ENCODE measurements at places on chromosomes 7 and 10.
A peak's percentile ranks its signal among the peaks of the same experiment; 100 is the strongest.

DNA sequence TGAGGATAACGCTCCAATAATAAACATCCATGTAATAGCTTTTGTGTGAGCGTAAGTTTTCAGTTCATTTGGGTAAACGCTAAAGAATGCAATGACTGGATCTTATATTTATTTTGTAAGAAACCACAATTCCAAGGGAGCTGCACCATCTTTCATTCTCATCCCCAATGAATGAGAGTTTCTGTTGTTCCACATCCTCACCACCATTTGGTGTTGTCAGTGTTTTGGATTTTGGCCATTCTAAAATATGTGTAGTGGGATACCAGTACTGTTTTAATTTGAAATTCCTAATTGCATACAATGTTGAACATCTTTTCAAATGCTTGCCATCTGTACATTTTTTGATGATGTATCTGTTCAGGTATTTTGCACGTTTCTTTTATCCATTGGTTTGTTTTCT is 50.9 kb upstream of the SEMA3D start:
- no peak for DNase-seq

- DNase-seq: no peak
These were observed 66.3 kb upstream of the EFCAB10 start for GRCh38 chr7:105647591-105647990.

- DNase-seq: no peak
These were observed 35.3 kb upstream of the CDCA7L start for GRCh38 chr7:21980926-21981500.

DNA sequence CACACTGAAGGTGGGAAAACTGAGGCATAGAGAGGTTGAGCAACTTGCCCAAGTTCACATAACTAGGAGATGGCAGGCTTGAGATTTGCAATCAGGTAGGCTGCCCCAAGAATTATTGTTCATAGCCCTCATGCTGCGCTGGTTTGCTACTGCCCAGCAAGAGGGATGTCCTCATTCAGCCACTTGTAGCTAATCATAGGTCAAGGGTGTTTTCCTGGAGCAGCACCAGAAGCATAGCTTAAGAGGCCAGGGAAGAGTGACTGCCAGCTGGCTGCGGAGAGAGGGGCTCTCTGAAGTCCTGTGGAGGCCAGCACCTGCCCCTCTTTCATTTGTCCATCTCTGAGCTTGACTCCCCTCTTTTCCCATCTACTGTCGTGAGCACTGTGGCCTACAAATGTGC is 15.0 kb downstream of the CDHR3 start:
- DNase-seq: no peak

- DNase-seq: no peak
These were observed 41.1 kb downstream of the TMEM270 start for GRCh38 chr7:73901823-73902597.

DNA sequence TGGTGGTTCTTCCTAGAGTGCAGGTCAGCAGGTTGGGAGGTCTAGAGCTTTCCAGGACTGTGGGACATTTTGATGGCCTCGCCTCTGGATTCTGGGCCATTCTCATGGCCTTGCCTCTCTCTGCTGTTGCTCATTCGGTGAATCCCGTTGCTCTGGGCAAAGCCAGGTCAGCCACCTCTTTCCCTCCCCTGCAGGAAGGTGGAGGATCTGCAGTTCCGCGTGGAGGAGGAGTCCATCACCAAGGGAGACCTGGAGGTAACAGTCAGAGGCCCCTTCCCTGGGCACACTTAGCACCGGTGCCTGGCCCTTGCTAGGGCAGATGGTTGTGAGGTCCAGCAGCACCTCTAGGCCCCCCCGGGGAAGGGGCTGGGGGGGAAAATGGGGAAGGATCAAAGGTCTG is 74.9 kb downstream of the CLIP2 start:
- DNase-seq: no peak

GRCh38 chr10:72834183-72834825 is 59.2 kb upstream of the OIT3 start:
- peak; percentile 79 for DNase-seq

GRCh38 chr7:47866120-47866519 is 82.1 kb downstream of the PKD1L1 start:
- no peak for DNase-seq

DNA sequence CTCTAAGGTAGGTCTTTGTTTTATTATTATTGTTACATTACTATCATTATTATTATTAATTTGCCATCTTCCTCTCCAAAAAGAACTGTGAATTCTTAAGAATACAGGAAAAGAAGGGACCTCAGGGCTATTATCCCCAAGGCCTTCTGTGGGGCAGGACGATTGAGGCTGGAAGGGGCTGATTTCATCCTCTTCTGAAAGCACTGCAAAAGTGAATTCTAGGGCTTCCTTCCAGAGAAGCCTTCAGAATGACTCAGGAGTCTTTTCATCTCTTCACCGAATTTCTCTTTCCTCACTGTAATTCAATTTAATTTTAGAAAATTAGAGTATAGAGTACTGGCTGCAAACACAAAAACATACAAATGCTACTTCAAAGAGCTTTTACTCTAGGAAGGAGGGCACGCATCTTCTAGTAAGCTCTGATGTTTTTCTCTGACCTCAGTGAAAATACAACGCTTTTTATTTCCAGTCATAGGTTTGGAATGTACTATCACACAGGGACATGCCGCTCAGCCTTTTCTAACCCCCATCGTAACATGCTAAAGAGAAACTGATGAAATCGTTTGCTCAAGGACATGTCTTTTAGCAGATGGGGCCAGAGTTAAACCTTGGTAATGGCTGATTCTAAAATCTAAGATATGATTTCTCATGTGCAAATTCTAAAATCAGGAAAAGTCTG is 280.2 kb upstream of the PITRM1 start:
- DNase-seq: peak; percentile 78

DNA sequence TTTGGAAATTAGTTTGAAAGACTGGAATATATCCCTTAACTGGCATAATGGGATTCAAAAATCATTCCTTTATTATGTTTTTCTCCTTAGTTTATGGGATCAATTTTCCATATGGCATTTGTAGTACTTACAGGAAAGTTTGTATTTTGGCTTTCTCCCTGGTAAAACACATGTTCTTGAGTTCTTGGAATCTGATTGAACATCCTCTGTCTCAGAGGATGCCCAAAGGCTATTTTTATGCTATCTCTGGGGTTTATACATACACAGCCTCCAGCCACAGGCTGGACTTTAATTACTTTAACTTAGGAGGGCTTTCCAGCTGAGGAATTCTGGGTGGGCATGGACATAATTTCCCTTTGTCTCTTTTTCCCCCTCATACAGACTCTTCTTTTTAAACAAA is 236.4 kb downstream of the HGF start:
- no peak for DNase-seq

GRCh38 chr10:111598433-111599059 is 521.7 kb downstream of the ADRA2A start:
- DNase-seq: peak; percentile 79

GRCh38 chr10:633279-634245 is 55.9 kb downstream of the DIP2C start:
- no peak for DNase-seq

DNA sequence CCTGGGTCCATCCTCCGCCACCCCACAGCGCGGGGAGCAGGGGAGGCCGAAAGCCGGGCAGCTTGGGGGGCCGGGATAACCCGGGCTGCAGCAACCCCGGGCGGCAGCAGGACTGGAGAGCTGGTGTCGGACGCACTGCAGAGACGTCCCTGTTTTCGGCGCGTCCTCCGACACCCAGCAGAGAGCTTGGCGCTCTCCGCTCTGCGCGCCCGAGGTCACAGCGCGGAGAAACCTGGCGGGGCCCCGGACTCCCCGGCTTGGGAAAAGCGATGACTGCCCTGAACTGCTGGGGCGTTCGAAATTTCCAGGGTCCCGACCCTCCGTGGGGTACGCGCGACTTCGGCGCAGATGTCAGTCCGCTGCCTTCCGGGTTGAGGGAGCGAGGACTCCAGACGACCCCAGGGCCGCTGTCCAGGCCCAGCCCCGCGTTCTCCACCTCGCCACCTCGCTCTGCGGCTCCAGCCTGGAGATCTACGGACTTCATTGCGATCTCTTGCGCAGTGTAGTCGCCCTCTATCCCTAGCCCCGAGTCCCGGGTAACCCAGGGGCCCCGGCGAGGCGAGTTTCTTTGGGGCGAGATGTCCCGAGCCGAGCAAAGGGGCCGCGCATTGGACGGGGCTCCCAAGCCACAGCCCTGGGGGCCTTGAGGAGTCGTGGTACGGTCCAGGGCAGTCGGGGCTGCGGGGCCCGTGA is 617 bp upstream of the FOXI2 start:
- DNase-seq: no peak

DNA sequence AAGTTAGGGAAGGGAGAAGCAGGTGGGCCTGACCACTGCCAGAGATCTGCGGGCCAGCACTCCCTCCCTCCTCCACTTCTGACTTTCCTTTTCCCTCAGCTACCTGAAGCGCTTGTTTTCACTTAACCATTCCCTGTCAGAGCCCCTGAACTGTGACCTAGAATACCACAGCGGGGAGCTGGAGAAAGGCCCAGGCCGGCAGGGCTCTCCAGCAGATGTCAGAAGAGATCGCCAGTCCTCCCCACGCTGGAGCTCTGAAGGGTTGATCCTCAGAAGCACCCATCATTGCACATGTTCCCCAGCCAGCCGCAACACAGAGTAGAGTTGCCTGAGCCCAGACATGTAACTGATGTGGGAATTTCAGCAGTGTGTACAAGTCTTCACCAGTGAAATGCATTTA is 44.4 kb upstream of the GAD2 start:
- DNase-seq: no peak

DNA sequence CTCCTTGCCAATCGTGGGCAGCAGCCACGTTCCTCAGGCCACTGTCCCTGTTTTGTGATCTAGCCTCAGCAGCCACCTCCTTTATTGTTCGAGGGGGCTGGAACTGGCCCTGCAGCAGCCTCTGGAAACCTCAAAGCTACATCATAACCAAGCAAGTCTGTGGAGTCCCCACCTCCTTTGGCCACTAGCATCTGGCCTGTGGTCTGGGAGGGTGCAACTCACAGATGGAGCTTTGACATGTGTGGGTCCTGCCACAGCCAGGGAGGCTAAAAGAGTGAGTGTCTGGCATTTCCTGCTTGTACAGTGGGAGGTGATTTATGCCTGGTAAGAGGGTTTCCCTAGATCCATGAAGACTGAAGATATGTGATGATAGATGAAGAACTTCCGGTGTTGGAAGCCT is 32.3 kb upstream of the NUB1 start:
- no peak for DNase-seq

- no peak for DNase-seq
These were observed 210.8 kb downstream of the ADARB2 start for GRCh38 chr10:1526436-1527055.

DNA sequence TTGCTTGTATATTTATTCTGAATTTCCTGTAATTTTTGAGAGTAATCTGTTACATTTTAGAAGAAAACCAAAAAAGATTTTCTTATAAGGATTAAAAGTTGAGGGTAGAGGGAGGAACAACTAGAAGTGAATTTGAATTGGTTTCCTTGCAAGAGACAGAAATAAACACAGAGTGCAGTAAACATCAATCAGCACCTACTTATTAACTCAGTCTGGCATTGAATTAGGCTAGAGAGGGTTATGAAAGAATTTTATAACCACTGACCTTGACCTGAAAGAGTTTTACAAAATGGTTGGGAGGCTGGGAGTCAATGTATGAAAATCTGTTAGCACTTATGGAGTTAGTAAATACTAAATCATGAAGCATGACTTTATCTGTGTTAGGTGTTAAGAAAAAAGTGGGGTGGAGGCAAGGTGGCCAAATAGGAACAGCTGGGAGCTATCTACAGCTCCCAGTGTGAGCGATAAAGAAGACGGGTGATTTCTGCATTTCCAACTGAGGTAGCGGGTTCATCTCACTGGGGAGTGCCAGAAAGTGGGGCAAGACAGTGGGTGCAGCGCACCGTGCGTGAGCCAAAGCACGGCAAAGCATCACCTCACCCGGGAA is 106.5 kb downstream of the PDE1C start:
- DNase-seq: no peak

- peak; percentile 75 for DNase-seq
These were observed 155.2 kb downstream of the MAGI2 start for GRCh38 chr7:79298145-79298760.

DNA sequence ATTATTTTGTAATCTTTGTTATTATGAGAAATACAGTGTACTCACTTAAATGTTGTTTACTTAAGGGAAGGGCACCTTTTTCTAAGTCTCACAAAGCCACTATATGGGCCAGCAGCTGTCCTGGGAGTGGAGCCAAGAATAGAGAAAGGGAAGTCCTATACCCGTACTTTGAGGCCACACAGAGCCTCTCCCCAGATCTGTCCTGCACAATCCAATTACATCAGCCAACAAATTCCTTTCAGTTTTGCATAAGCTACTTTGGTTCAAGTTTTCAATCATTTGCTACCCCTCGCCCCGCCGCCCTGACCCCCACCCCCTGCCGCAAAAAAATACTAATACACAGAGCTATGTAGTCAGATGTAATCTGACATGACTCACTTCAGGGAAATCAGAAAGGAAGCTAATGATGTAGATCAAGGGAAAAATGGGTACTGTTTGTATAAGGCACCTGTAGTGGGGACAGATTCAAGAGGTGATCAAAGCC is 297.4 kb upstream of the NEBL start:
- peak; percentile 73 for DNase-seq

GRCh38 chr7:43589728-43590127 is 6.8 kb downstream of the STK17A start:
- no peak for DNase-seq

GRCh38 chr7:82932516-82932915 is 230.2 kb downstream of the PCLO start:
- no peak for DNase-seq

GRCh38 chr7:155109121-155109520 is 39.0 kb downstream of the HTR5A start:
- no peak for DNase-seq

DNA sequence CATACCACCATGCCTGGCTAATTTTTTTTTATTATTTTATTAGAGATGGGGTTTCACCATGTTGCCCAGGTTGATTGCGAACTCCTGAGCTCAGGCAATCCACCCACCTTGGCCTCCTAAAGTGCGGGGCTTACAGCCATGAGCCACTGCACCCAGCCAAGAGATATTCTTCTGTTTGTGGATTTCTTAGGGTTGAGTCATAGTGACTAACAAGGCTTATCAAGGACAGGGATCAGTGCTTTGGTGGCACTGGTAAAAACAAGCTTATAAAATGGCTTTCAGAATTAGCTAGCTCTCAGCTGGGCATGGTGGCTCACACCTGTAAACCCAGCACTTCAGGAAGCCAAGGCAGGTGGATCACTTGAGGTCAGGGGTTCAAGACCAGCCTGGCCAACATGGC is 122.4 kb downstream of the ZNF248 start:
- no peak for DNase-seq

DNA sequence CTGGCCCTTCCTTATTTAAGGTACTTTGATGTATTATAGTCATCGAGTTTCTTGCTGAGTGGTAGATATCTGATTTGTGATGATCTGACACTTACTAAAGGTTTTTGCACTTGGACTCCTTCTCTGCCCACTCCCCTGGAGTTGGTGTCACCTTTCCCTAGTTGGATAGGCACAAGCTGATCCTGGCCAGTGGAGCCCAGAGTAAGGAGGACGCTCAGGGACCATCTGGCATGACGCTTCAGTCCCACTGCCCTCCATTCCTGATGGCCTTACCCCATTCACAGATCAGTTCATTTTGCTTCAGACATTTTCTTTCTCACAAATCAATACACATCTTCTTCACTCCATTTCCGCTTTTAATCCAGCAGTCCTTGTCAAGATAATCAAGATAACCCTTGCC is 20.1 kb downstream of the ASB15 start:
- DNase-seq: no peak

Measured in lung microvascular endothelial cell (primary cell).